ENCODE measurements at places on chromosomes 2 and 18.
A peak's percentile ranks its signal among the peaks of the same experiment; 100 is the strongest.

- peak; percentile 42 for DNase-seq
These were observed 141.4 kb downstream of the BCL2 start for GRCh38 chr18:63177919-63178821.

DNA sequence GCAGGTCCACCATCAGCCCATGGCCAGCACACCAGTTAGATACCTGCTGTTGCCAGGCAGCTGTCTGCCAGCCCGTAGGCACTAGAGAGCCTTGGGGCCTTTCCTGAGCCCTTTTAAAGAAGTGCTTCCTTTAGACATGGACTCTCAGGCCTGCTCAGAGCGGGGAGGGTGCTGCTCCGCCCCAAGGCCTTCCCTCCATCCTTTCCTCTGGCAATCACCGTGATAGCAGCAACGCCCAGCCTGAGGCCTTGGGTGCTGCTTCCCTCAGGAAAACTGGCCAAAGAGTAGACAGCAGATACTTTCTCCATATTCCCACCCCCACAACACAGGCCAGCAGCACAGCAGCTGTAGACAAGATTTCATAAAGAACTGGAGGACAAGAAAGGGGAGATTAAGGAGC, 22.3 kb upstream of the C1QL2 start:
- DNase-seq: no peak

GRCh38 chr2:24538720-24539119, 47.7 kb downstream of the NCOA1 start:
- no peak for DNase-seq

DNA sequence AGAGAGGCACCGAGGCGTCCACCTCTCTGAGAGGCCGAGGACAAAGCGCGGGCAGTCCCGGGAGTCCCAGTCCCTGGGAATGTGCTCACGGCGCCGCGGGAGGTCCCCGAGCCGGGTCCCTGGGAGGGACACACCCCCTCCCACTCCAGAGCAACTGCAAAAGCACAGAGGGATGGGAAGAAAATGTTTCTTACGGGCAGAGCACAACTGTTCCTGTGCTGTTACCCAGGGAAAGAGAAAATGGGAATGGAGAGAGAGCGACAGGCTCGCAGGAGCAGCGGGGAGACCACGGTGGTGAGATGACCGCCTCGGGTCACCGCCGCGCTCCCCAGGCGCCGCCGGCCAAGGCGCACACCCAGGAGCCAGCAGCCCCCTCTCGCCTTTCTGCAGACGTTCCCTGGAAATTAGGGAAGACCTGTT, 1.2 kb upstream of the BCL11A start:
- no peak for DNase-seq

DNA sequence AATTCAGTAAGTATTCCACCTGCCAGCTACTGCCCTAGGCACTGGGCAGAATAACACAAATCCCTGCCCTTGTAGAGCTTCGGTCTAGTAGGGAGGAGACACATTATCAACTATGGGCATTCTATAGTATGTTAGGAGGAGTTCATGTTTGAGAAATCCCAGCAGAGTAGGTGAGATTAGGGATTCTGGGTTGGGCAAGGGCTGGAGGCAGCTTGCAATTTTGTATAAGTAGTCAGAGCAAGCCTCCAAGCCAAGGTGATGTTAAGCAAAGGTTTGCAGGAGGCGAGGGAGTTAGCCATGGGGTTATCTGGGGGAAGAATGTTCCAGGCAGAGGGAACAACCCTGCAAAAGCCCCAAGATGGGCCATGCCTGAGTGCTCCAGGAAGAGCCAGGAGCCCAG, 187.9 kb upstream of the HS6ST1 start:
- DNase-seq: no peak

DNA sequence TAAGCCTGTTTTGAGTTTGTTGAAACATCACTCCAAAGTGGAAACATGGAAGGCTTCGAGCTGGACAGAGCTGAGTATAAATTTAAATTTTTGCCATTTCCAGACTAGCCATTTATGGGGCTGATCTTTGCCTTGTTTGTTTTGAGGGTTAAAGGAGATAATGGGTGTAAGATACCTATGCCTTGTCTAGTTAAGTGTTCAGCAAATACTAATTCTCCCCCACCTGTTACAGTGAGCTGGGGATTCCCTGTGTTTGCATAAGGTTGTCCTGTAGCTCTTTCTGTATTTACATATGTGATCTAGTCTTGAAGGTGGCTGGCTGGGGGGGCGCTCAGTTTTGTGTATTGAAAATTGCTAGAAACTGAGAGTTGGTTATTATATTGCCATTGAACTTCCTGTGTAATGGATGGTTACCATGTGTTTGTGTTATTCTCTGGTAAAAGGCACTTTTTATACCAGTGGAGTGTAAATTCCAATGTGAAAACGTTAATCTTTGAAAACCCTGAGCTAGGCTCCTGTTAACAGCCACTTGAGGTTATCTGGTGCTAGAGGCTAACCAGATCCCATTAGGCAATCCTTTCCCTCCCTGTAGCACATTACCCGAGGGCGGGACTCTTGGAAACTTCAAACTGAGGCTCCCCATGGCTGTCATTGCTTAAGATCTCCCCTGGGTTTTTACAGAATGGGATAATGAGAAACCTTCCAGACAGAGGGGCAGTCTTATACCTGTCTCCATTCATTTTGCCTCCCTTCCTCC, 26.7 kb downstream of the TANC1 start:
- DNase-seq: no peak

DNA sequence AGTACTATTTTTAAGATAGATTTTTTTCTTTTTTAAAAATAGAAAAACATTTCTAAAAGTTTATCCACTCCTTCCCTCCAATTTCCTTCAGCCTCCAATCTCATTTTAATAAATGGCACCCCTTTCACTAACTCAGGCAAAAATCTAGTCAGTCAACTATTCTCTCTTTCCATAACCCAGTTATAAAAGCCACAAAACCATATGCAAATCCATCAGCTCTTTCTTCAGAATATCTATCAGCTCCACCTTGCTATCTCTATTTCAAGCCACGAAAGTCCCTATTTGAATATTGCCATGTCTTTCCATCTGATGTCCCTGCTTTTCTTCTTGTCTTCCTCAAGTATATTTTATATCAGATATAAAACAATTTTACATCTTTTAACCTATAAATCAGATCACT, 397.1 kb downstream of the ERBB4 start:
- no peak for DNase-seq

- DNase-seq: no peak
These were observed 93.5 kb downstream of the GALNT3 start for GRCh38 chr2:165700531-165700930.

DNA sequence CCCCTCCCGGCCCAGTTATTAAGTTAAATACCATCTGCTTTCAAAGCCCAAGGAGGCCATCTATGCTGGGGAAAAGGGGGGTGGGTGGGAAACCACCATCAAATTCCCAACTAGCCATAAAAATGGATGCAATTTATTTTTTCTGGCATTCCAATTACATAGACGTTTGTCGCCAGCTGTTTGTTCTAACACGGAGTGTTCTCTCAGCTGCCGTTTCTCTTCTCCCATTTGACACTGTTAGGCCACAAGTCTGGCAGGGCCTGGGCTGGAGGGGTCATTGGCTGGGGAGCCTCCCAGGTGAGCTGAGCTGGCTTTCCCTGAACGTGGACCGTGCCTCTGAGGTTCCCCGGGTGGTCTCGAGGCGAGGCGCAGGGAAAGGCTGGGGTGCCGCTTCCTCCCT, 16.6 kb downstream of the ATOH8 start:
- no peak for DNase-seq

DNA sequence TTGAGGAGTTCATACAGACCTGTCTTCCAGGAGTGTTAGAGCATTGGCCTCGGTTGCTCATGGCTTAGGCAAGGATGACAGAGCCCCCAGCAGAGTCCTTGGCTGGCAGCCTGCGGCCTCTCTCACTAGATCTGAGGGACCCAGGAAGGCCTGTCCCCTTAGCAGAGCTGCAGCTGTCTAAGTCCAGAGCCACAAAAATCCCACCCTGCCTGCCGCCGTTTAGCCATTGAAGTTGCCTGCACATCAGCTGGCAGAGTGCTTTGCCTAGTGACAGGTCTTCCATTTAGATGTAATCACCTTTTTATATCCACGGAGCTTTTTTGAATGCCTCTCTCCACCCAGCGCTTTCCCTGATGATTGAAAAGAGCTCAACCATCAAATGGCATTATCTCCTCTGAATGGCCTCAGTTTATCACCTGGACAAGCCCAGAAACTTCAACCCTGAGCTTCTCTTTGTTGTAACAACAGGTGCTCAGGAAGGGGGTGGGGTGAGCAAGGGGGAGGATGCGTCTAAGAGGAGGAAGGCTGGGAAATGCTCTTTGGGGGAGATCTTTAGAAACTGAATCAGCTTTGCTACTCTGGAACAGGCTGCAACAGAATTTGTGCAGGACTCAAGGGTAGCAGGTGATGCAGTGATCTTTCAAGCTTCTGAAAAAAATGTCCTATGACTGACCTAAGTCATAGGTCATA, 71.9 kb downstream of the TNP1 start:
- no peak for DNase-seq

DNA sequence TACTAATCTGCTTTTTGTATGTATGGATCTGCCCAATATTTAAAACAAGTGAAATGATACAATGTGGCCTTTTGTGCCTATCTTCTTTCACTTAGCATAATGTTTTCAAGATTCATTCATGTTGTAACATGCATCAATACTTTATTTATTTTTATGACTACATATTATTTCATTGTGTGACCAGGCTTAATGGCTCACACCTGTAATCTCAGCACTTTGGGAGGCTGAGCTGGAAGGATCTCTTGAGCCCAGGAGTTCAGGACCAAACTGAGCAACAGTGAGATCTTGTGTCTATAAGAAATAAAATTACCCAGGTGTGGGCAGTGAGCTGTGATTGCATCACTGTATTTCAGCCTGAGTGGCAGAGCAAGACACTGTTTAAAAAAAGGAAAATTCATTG, 33.2 kb downstream of the SPOPL start:
- no peak for DNase-seq

DNA sequence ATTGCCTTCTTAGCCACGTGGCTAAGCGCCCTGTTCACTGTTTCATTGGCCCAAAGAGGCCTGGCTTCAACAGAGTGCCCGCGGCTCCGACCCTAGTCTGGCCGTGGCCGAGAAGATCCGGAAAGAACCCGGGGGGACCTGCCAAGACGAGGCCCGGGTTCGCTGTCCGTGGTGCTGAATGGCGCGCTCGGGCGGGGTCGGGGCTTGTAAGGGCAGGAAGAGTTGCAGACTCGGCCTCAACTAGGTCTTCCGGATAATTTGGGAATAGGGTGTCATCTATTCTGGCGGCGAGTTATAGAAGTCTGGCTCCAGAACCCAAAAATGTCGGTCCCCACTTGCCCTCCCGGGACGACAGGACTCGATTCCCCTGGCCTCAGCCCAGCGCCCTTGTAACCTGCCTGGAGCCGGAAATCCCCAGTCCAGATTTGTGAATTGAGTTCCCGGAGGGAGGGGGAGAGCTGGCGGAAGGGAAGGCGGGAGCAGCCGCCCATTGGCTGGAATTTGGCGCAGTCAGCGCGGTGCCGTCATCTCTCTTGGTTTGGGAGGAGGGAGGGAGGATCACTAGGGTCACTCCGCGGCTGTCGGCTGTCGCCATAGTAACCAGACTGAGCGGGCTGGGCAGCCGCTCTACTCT, 3.5 kb downstream of the CDK5R2 start:
- no peak for DNase-seq

GRCh38 chr2:192016265-192016664, 169.4 kb upstream of the CAVIN2 start:
- no peak for DNase-seq

- DNase-seq: no peak
These were observed 10.9 kb upstream of the GPR35 start for GRCh38 chr2:240614391-240614790.

- DNase-seq: no peak
These were observed 57.3 kb upstream of the ROCK1 start for GRCh38 chr18:21168880-21169279.

GRCh38 chr2:134429886-134430285, 176.0 kb downstream of the MGAT5 start:
- no peak for DNase-seq

- DNase-seq: no peak
These were observed 74.0 kb downstream of the MEX3C start for GRCh38 chr18:51123481-51123880.

GRCh38 chr2:140154706-140155105, 1374.5 kb upstream of the NXPH2 start:
- no peak for DNase-seq

DNA sequence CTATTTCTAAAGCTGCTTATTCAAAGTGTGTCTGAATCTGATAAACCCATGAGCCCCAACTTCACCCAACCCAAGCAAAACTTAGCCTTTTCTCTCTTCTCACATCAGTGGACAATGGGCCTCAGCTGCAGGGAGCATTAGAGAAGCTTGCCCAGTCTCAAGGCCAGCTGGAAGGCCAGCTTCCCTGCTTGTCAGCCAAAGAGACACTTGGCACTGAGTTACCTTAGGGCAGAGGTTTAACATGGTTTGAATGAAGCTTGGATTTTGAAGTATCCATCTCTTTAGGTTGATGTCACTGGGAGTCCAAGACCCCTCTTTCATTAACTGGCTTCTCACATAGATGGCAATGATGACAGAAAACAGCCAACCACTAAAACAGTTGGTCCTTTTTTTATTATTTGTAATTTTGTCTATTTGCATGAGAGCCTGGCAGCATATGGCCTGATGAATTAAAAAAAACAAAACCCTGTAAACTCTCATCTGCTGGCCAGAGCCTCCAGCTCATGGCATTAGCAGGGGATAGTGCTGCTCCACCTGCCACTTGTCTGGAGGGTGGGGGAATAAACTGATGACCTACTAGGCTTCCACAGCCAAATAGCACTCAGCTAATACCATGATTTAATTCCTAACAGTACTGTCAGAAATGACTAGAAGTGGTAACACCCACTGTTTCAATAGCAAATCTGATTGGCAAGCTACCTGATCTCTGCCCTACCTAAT, 137.0 kb downstream of the UBE2E3 start:
- no peak for DNase-seq

DNA sequence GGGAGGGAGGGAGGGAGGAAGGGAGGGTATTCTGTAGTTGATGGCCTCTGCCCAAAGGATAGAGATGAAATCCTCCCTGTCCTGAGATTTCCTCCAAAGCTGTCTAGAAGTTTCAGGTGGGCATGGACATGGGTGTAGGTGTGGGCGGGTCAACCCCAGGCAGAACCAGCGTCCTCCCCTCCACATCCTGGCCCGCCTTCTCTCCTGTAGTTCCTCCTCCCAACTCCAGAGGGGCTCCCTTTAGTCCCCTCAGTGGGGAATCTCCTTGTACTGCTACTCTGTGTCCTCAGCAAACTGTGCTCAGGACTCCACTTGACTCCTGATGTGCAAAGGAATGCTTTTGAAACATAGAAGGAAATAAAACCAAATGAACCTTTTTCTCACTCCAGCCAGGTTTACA, 88.1 kb downstream of the MRPS9 start:
- no peak for DNase-seq

GRCh38 chr2:5562426-5562825, 129.8 kb upstream of the SOX11 start:
- DNase-seq: no peak

DNA sequence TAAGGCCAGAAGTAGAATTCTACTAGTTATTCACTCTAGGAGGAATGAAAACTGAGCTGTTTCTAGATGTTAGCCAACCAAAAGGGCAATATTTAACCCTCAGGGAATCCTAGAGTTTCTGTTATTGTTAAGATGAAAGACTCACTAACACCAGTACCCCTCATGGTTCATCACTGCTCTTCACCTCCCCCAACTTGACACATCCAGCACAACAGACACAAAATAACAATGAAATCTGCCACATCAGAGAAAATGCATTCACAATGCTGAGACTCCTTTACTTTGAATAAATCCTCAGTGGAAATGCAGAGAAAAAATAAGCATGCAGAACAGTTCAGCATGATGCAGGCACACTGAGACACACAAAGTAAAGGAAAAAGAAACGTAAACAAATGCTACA, 111.3 kb downstream of the RIF1 start:
- DNase-seq: no peak

GRCh38 chr18:52287151-52287550, 52.8 kb upstream of the DCC start:
- no peak for DNase-seq

- no peak for DNase-seq
These were observed 394.4 kb downstream of the SOCS6 start for GRCh38 chr18:70683263-70683662.

Measured in anterior cingulate cortex (tissue), 58 donors.